ENCODE measurements at places on chromosomes 6 and 20.

GRCh38 chr20:63740627-63741353 lies 1.2 kb downstream of the SLC2A4RG start:
- DNase-seq, result peak; percentile 40

DNA sequence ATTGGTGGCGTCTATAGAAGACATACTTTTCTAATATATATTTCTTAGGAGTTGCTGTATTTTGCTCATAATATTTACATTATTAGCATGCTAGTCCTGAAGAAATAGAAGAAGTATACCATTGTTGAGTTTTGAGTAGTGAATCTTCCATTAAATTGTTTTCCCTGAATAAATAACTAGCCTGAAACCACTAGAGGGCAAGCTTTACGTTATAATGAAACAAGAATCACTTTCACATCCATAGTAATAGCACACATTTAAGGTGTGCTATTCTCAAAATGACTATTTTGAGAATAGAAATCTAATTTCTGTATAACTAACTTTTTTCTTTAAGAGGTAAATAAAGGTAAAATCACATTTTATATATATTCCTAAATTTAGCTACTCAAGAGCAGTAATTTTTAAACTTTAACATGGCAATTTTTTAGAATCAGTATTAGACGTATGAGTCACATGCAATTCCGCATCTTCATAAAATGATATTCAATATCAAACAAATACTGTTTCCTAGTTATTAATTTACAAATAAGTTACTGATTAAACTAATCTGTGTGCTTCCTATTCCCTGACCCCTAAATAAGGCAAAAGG lies 213.2 kb upstream of the MANEA start:
- no peak for DNase-seq

DNA sequence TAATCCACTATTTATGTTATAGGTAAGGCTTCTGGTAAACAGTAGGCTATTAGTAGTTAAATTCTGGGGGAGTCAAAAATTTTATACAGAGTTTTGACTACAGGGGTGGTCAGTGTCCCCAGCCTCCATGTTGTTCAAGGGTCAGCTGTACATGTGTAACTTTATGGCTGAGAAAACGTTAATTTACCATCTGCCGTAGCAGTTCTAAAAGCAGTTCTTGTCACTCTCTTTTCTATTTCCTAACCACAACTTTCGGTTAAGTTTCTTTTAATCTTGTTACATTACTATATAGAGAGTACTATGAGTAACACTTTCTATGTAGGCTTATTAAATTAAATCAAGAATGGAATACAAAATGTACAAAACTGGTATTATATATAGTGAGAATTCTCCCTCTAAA lies 21.6 kb upstream of the KIF6 start:
- DNase-seq, result no peak

- DNase-seq, result no peak
These were observed 23.6 kb upstream of the STX16 start for GRCh38 chr20:58627212-58628072.

All from occipital lobe (tissue), 3 donors.